ENCODE measurements at places on chromosomes 5 and 9.
A peak's percentile ranks its signal among the peaks of the same experiment; 100 is the strongest.

GRCh38 chr5:123344816-123345426 lies 78.3 kb downstream of the CEP120 start:
- no peak for DNase-seq

DNA sequence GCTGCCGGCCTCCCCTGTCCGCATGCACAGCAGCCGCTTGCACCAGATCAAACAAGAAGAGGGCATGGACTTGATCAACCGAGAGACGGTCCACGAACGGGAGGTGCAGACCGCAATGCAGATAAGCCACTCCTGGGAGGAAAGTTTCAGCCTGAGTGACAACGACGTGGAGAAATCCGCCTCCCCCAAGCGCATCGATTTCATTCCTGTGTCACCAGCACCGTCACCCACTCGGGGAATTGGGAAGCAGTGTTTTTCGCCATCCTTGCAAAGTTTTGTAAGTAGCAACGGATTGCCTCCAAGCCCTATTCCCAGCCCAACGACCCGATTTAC lies 75.3 kb downstream of the PIP5K1B start:
- no peak for DNase-seq

DNA sequence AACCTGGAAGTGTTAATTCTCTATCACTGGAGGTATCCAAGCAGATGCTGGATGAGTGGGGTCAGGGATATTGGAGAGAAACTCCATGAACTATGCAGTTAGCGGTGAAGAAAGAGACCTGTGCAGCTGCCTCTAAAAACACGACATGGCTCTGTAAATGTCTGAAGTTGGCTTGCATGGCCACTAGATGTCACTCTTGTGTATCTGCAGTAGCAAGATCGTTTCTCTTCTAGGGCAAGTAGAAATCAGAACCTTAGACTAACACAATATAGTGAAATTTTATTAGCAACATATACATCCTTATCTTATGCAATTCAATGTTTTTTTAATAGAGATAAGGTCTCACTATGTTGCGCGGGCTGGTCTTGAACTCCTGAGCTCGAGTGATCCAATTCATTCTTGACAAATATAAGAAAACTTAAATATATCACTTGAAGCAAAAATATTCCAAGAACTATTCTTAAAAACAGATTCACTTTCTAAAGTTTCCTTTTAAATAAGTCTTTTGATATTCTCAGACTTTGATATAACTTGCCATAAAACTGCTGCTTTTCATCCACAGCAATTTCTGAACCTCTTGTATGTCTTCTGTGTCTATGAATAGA lies 2.9 kb downstream of the OR2S2 start:
- DNase-seq = peak; percentile 46

DNA sequence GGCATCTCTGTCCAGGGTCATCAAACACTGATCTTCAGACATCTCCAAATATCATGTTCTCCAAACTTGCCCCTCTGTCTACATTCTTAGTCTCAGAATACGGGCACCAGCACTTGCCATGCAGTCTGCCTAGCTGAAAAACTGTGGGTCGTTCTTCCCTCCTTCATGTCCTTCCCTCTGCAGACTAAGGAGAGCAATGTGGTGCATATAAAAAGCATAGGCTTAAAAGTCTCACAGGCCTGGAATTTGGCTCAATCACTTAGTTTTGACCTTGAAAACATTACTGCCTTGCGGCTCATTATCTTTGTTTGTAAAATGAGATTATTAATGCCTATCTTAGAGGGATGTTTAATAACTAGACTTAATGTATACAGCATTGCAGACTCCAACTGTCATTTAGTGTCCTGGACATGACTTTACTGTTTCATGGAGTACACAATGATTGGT lies 362.8 kb downstream of the NPR3 start:
- DNase-seq = no peak

DNA sequence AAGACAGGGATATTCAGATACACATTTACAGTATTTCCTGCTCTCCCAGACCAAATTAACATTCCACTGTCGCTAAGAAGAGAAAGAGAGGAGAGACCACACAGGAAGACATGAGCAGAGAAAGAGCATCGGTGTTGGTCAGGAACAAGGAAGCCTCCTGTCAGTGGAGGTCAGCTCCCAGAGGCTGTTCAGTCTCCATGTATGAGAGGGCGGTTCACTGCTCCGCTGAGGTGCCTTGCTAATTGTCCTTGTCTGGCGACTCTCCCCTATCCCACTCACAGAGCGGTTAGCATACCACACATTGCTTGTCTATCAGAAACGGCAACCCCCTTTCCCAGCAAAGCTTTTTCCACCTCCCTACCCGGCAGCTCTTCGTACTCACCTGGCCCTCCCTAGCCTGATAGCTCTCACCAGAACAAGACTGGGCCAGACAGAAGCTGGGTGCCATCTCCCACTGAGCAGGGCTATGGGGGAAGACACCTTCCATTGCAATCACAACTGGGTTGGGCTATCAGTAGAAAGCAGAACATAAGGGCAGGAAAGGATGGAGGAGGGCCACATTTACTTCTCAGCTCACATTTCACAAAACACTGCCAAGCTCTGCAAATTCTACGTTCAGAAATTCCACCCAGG lies 58.6 kb upstream of the LMNB1 start:
- DNase-seq = no peak

GRCh38 chr9:26210338-26210851 lies 532.2 kb upstream of the TUSC1 start:
- DNase-seq = no peak

GRCh38 chr5:171226096-171226754 lies 82.8 kb upstream of the TLX3 start:
- no peak for DNase-seq

DNA sequence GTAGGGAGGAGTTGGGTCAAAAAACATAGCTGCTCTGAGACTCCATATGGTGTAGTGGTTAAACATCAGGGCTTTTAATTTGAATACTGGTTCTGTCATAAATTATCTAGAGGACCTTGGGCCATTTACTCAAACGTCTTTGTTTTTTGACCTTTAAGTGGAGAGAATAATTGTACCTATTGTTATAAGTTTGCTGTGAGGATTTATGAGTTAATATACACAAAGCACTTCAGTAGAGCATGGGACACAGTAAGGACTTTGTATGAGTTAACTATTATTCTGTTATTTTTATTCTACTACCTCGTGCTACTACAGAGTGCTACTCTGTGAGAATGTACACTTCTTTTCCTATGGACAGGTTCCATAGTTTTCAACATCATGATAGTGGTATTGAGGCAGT lies 123.7 kb upstream of the TNC start:
- DNase-seq = no peak

GRCh38 chr9:35798658-35799374 lies 7.4 kb downstream of the NPR2 start:
- DNase-seq = peak; percentile 34

- DNase-seq = no peak
Measured at GRCh38 chr9:79501546-79501945, 70.2 kb upstream of the TLE4 start.

GRCh38 chr5:136620016-136620419 lies 254.7 kb upstream of the TRPC7 start:
- no peak for DNase-seq

DNA sequence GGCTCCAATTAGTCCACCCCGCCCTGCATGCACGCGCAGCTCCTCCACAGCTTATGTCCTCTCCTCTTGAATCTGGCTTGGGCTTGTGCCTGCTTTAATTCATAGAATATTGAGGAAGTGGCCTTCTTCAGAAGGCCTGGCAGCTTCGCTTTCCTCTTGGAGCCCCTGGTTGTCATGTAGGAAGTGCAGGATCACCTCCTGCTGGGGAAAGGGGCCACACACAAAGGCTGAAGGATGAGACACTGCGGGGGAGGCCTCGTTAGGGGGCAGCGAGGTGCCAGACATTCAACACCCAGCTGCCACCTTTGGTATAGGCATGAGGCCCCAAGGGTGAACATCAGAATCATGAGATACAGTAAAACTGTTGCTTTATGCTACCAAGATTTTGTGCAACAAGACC lies 2.7 kb upstream of the CNOT6 start:
- no peak for DNase-seq

GRCh38 chr5:149320791-149321330 lies 24.4 kb upstream of the GRPEL2 start:
- DNase-seq = no peak

DNA sequence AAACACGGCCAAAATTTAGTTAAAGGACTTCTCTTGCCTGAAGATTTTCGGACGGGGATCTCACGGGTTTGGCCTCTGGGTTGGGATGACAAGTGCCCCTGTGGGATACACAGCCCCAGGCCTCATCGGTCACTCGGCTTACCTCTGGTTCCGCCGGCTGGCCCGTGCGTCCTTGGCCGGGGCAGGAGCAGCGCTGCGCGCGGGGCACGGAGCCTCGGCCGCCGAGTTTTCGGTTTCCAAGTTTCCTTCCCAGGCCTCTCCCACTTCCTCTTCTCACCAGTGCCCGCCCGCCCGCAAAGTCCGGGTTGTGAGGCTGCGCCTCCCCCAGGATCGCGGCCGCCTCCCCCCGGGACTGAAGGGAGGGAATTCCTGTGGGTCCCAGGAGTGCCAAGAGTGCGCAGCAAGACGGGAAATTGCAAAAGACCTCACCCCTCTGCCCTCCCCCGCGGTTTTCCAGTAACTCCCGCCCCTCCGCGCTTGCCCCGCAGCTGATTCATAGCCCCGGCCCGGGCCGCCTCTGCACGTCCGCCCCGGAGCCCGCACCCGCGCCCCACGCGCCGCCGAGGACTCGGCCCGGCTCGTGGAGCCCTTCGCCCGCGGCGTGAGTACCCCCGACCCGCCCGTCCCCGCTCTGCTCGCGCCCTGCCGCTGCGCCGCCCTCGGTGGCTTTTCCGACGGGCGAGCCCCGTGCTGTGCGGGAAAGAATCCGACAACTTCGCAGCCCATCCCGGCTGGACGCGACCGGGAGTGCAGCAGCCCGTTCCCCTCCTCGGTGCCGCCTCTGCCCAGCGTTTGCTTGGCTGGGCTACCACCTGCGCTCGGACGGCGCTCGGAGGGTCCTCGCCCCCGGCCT lies at the start of gene OSMR:
OSMR (plus strand) TSS at position 487 of the 853 bp plus-strand sequence. CDS start 23,033 bp downstream, outside the sequence.
- DNase-seq = peak; percentile 30

DNA sequence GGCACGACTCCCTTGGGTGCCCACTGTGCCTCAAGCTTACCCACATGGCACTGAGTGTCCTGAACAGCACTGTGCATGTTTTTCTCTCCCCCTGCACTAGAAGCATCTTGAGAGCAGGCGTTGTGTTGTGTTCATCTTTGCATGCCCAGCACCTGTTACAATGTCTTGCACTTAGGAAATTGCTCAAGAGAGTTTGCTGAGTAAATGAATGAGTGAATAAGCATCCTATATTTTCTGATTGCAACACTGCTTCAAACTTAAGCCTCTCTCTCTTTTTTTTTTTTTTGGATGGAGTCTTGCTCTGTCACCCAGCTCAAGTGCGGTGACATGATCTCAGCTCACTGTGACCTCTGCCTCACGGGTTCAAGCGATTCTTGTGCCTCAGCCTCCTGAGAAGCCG lies 94.5 kb downstream of the LMNB1 start:
- no peak for DNase-seq

DNA sequence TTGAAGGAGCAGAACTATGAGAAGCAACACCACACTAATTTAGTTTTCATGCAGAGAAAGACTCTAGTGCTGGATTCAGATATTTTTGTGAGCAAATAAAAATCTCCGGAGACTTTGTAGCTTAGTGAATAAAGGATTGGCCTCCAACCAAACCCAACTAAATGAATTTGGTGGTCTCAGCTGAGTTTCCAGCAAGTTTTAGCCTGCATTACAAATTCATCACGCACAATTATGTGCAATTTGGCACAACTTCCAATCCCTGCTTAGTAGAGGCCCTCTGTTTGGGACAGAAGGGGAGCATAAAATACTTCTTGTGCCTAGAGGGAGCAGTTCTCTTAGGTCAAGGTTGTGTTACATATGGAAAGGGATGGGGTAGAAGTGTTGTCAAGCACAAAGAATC lies 112.3 kb upstream of the ADAMTSL1 start:
- DNase-seq = no peak

- no peak for DNase-seq
Measured at GRCh38 chr5:119445544-119445943, 6.8 kb upstream of the HSD17B4 start.

GRCh38 chr5:90680921-90681563 lies 122.4 kb downstream of the ADGRV1 start:
- DNase-seq = no peak

DNA sequence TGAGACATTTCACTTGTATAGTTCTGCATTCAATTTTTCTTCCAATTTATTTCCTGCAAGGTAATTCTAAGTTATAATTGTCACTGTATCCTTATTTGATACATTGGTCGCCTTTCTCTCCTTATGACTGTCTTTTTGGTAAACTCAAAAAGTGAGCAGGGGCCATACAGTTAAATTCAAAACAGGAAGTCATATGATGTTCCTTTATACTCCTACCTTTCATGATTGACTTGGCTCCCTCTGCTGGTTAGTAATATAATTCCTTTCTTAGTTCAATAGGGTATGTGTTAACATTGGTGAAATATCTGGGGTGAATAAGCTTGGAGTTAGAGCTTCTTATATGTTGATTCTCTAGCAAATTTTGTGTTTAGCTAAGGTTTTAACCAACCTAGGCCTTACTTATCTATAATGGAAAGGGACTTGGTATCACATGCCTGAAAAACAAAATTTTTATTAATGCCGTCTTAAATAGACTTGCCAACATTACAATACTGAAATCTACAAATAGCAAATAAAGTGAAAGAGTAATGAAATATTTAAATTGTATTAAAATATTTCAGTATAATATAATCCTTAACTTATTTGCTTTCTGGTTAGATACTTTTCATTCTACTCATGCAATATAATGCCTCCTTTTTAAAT lies 6.0 kb upstream of the NIPBL start:
- no peak for DNase-seq

DNA sequence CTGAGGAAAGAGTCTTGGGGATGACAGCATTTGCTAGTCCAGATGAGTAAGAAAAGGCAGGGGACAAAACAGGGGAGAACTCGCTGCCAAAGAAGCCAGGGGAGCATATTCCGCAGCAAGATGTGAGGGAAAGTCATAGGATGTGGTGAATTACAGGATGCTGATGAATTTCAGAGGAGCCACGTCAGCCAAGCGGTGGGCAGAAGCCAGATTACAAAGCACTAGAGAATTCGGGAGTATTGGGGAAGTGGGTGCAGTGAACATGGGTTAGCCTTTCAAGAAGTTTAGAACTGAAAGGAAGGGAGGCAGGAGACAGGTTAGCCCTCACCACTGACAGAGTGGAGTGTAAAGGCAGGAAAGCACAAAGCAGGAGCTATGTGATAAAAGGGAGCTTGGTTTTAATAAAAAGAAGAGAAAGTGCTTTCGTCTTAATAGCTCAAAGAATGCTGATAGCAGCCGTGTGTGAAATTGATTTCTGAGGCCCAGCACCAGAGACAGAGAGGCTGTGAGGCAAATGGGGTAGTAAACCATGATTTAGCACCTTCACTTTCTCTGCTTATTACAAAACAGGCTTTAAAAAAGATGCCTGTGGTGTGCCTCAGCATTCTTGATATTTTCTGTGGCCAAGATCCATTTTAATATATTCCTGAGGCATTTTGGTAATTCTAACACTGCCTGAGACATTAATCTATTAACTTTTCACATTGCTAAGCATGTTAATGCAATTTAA lies 16.9 kb downstream of the ADAMTSL1 start:
- no peak for DNase-seq
